ENCODE measurements at places on chromosomes 5 and 9. TPM values are rescaled to one million over a fixed set of nuclear protein-coding genes. Genes with fewer than 3 reads are reported as not detected.

DNA sequence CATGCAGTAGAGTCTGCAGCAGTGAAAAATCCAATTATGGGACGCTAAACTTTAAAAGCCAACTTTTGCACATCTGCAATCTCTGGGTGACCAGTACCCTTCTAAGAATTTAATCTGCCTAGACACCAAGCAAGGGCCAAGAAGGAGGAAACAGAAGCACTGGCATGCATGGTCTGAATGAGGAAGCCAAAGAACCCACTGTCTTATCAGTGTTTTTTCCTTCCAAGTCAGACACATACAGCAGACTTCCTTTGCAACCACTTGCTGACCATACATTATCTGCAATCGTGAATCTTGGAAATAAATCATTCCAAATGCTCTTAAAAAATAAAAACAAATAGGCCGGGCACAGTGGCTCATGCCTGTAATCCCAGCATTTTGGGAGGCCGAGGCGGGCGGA is 65.9 kb downstream of the DEPDC1B start:
- no peak overlapping the region for H3K4me3 ChIP-seq
- H3K4me1 ChIP-seq, result no peaks in the 10 kb centered on the region
- no peak overlapping the region for H3K27ac ChIP-seq
- H3K27me3 ChIP-seq, result no peaks in the 10 kb centered on the region
- DNase-seq, result no peak

DNA sequence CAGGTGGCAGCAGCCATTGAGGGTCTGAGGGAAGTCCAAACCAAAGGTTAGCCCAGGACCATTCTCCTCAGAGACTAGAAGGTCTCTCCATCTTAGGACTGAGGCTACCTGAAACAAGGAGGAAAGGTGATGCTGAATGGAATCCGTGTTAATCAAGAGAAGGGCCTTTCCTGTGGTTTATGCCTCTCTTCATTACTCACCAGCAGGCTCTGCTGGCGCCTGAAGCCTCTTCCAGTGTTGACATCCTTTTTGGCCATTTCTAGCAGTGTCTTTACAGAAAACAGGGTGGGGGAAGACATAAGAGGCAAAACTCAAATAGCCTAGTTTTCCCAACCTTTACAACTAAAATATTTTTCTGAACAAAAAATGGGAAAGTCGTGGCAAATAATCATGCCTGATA is 98.0 kb downstream of the ENC1 start:
- no peak for DNase-seq
- no peaks in the 10 kb centered on the region for H3K27me3 ChIP-seq
- no peak overlapping the region for H3K4me3 ChIP-seq
- no peak overlapping the region for H3K27ac ChIP-seq

- DNase-seq, result no peak
- H3K4me3 ChIP-seq, result no peak overlapping the region
- peaks cover 6% of the 10 kb centered on the region for H3K27me3 ChIP-seq
- no peak overlapping the region for H3K27ac ChIP-seq
These were observed 26.1 kb upstream of the IL7R start for GRCh38 chr5:35830587-35830986.

- no peak overlapping the region for H3K4me3 ChIP-seq
- H3K36me3 ChIP-seq, result no peaks in the 10 kb centered on the region
- H3K27me3 ChIP-seq, result no peaks in the 10 kb centered on the region
- H3K27ac ChIP-seq, result no peak overlapping the region
- no peaks in the 10 kb centered on the region for H3K4me1 ChIP-seq
These were observed 157.2 kb downstream of the ESM1 start for GRCh38 chr5:54828151-54828550.

DNA sequence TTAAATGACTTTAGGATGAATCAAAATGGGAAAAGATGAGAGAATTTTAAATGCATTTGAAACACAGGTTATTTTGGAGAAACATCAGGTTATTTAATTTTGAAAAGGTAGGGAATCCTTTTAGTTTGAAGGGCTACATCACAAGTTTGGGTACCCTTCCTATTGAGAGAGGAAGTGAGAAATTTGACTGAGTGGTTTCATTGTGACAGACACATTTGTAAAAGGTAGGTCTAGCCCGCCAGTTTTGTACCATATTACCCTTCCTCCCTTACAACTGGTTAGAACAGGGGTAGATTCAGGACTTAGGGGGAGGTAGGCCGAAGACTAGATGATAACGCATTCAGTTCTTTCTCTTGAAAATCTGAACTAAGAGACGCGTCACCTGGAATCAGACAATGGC is 464.2 kb downstream of the EBF1 start:
- no peak overlapping the region for H3K4me3 ChIP-seq
- no peaks in the 10 kb centered on the region for H3K36me3 ChIP-seq
- H3K27me3 ChIP-seq, result no peaks in the 10 kb centered on the region
- peaks cover 14% of the 10 kb centered on the region for H3K4me1 ChIP-seq
- DNase-seq, result no peak
- H3K27ac ChIP-seq, result no peak overlapping the region

DNA sequence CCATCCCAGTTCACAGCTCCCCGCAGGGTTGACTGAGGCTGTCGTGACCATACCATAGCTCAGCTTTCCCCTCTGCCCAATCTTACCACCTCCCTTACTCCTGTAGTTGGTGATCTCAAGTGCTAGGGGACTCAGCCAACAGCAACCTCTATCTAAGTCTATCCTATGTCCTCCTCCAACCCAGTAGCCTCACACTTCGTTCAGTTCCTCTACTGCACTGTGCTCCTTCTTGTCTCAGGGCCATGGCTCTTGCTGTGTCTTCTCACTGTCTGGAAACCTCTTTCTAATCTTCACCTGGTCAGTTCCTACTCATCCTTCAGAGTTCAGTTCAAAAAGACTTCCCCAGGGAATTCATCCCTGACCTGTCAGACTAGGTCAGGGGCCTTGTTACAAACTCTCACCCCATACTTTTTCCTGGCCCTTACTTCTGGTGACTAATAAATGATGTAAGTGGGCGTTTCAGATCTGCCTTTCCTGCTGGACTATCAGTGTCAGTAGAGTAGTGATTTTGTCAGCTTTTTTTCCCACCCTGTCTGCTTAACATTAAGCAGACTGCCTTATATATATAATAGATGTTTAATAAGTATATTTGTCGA is 53.6 kb upstream of the NR3C1 start:
- no peaks in the 10 kb centered on the region for H3K4me1 ChIP-seq
- no peak overlapping the region for H3K27ac ChIP-seq
- no peaks in the 10 kb centered on the region for H3K27me3 ChIP-seq

DNA sequence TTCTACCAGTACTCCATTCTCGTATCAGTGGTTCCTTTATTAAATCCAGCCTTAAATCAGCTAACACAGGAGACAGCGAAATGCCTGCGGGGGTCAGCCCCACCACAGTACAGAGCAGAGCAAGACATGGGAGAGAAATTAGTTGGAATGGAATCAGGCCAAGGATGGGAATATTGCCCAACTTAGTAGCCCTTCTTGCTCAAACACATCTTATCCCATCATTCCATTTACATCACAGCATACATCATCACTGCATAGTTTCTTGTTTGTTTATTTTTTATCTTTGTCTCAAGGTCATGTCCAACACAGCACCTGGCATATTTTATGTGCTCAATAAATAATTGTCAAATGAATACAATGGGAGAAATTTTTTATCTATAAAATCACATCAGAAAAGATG is 34.3 kb upstream of the DAB2 start:
- no peaks in the 10 kb centered on the region for H3K36me3 ChIP-seq
- DNase-seq, result no peak
- no peak overlapping the region for H3K4me3 ChIP-seq

GRCh38 chr9:95250462-95251221 is 66.9 kb downstream of the FANCC start:
- peak overlapping the region; percentile 42 for H3K27ac ChIP-seq
- H3K4me1 ChIP-seq, result peaks cover 11% of the 10 kb centered on the region
- no peak overlapping the region for H3K4me3 ChIP-seq
- no peak for DNase-seq

DNA sequence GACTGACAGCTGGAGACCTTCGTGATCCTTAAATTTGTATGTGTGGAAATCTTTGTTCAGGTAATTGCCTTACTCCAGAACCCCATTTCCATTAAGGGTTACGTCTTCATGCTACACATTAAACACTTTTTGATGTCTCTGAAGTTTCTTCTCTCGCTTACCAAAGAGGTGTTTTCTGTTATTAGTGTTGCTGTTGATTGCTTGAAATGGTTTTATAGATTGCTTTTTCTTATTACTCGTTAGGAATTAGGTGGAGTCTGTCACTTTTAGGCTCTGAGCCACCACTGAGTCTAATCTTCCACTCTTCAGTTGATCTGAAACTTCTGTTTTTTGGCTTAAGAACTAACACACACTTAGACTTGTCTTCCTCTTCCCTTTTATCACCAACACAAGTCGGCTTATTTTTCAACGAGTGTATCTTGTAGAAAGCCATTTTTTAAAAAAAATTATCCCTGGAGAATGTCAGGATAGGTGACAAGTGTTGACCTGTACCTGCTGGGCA is 62.2 kb upstream of the PPARGC1B start:
- H3K4me1 ChIP-seq, result no peaks in the 10 kb centered on the region
- DNase-seq, result no peak
- H3K27me3 ChIP-seq, result no peaks in the 10 kb centered on the region
- H3K36me3 ChIP-seq, result peaks cover 5% of the 10 kb centered on the region
- H3K27ac ChIP-seq, result no peak overlapping the region

- peak; percentile 30 for DNase-seq
- H3K4me1 ChIP-seq, result peaks cover 41% of the 10 kb centered on the region
These were observed 22.3 kb downstream of the PSMB7 start for GRCh38 chr9:124392871-124393460.

GRCh38 chr5:109299557-109299956 is 110.2 kb downstream of the PJA2 start:
- no peaks in the 10 kb centered on the region for H3K36me3 ChIP-seq
- H3K4me1 ChIP-seq, result peaks cover 7% of the 10 kb centered on the region
- no peak for DNase-seq

DNA sequence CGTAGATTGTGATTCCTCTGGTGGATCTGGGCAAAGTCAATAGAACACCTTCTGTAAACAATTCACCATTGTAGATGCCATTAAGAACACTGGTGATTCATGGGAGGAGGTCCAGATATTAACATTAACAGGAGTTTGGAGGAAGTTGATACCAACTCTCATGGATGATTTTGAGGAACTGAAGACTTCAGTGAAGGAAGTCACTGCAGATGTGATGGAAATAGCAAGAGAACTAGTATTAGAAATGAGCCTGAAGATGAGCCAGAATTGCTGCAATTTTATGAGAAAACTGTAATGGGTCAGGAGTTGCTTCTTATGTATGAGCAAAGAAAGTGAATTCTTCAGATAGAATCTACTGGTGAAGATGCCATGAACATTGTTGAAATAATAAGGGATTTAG is 26.9 kb downstream of the TCERG1 start:
- H3K4me3 ChIP-seq, result no peak overlapping the region
- no peaks in the 10 kb centered on the region for H3K4me1 ChIP-seq
- peaks cover 59% of the 10 kb centered on the region for H3K36me3 ChIP-seq
- DNase-seq, result no peak

GRCh38 chr5:56029457-56029856 is 34.7 kb upstream of the IL6ST start:
- no peaks in the 10 kb centered on the region for H3K27me3 ChIP-seq
- H3K36me3 ChIP-seq, result no peaks in the 10 kb centered on the region
- no peak for DNase-seq
- no peak overlapping the region for H3K27ac ChIP-seq

DNA sequence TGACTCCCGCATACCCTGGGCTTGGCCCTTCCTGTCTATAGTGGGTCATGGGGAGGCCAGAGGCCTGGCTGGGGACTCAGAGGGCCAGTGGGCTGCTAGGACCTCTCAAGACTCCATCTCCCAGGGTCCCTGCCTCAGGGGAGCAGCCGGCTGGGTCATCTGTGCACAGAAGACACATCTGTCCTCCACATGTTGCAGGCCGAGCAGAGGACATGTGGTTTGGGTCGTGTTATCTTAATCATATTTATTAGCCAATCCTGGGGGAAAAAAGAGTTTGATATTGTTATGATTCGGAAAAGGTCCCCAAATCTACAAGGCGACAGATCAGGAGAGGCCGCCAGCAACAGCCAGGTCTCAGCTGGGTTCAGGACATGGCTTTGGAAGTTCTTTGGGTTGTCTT is 14.4 kb downstream of the LMX1B start:
- H3K4me1 ChIP-seq, result peaks cover 40% of the 10 kb centered on the region
- DNase-seq, result no peak
- H3K36me3 ChIP-seq, result no peaks in the 10 kb centered on the region

DNA sequence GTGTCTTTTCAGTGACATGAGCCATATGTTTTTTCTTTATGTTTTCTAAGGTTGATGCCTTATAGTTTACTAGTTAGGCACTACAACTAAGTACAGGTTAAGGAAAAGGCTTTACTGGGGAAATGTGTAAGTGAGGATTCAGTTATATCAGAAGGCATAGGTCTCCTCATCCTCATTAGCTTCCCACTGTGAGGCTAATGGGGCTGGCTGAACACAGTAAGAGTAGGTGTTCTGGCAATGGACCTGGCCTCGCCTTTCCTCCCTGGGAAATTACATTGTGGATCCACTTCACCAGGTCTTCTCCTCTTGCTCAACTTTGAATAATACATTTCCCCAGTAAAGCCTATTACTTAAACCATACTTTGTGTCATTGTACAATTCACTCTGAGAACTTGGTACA is 225.5 kb downstream of the PTPRD start:
- H3K4me1 ChIP-seq, result peaks cover 15% of the 10 kb centered on the region
- no peak overlapping the region for H3K4me3 ChIP-seq
- H3K36me3 ChIP-seq, result no peaks in the 10 kb centered on the region
- no peaks in the 10 kb centered on the region for H3K27me3 ChIP-seq
- no peak overlapping the region for H3K27ac ChIP-seq

DNA sequence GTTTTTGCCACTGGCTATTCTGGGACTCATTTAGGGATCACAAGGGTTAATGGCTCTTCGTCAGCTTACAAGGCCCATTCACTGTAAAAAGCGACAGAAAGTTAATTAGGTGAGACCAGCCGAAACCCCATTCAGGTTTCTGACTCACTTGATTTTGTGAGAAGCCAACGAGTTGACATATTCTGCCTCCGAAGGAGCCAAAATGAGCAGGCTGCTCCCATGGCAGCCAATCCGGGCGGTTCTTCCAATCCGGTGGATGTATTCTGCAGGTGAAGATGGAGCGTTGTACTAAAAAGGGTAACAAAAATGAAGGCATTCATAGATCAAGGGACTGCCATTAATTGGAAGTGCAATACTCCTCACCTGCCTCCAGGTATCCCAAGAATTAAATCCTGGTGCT is 39.7 kb downstream of the DDX31 start:
- DNase-seq, result no peak
- peaks cover 37% of the 10 kb centered on the region for H3K36me3 ChIP-seq

GRCh38 chr5:32754284-32754683 is 43.2 kb downstream of the NPR3 start:
- peaks cover 3% of the 10 kb centered on the region for H3K27me3 ChIP-seq
- H3K27ac ChIP-seq, result no peak overlapping the region
- no peaks in the 10 kb centered on the region for H3K4me1 ChIP-seq

GRCh38 chr9:69276775-69277174 is 48.2 kb upstream of the ENTREP1 start:
- H3K4me3 ChIP-seq, result no peak overlapping the region
- peaks cover 16% of the 10 kb centered on the region for H3K36me3 ChIP-seq
- peaks cover 18% of the 10 kb centered on the region for H3K4me1 ChIP-seq
- H3K27ac ChIP-seq, result no peak overlapping the region
- H3K27me3 ChIP-seq, result peaks cover 8% of the 10 kb centered on the region

- H3K4me3 ChIP-seq, result no peak overlapping the region
- DNase-seq, result no peak
- no peak overlapping the region for H3K27ac ChIP-seq
- H3K4me1 ChIP-seq, result peaks cover 31% of the 10 kb centered on the region
These were observed 23.9 kb upstream of the SMAD5 start for GRCh38 chr5:136108766-136109165.

The IL31RA gene
- total RNA-seq, result not detected

The LMX1B gene
- total RNA-seq, result 12.4 TPM

The CTXN3 gene
- not detected for total RNA-seq

All from WTC11 (cell line).